ENCODE measurements at places on chromosomes 3 and 15.

GRCh38 chr15:101436526-101436925 lies 53.0 kb downstream of the PCSK6 start:
- DNase-seq = no peak

- no peak for DNase-seq
Measured at GRCh38 chr15:51155891-51156290, 61.2 kb upstream of the TNFAIP8L3 start.

GRCh38 chr15:85639752-85640381 lies 154.9 kb downstream of the KLHL25 start:
- no peak for DNase-seq

GRCh38 chr3:101828691-101829436 lies 20.4 kb upstream of the NFKBIZ start:
- DNase-seq = peak; percentile 39

DNA sequence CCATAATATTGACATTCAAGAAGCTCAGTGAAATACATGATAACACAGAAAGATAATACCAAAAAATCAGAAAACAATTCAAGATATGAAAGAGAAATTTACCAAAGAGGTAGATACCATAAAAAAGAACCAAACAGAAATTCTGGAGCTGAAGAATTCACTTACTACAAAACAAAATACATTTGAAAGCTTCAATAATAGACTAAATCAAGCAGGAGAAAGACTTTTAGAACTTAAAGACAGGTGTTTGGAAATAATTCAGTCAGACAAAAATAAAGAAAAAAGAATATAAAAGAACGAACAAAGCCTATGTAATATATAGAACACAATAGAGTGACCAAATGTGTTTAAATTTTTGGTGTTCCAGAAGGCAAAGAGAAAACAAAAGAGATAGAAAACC lies 158.7 kb downstream of the MOBP start:
- DNase-seq = no peak

- no peak for DNase-seq
Measured at GRCh38 chr15:41032079-41032328, 78.7 kb downstream of the CHAC1 start.

GRCh38 chr15:69806287-69806915 lies 291.3 kb downstream of the TLE3 start:
- DNase-seq = no peak

GRCh38 chr3:147414390-147415138 lies 5.4 kb downstream of the ZIC1 start:
- no peak for DNase-seq

DNA sequence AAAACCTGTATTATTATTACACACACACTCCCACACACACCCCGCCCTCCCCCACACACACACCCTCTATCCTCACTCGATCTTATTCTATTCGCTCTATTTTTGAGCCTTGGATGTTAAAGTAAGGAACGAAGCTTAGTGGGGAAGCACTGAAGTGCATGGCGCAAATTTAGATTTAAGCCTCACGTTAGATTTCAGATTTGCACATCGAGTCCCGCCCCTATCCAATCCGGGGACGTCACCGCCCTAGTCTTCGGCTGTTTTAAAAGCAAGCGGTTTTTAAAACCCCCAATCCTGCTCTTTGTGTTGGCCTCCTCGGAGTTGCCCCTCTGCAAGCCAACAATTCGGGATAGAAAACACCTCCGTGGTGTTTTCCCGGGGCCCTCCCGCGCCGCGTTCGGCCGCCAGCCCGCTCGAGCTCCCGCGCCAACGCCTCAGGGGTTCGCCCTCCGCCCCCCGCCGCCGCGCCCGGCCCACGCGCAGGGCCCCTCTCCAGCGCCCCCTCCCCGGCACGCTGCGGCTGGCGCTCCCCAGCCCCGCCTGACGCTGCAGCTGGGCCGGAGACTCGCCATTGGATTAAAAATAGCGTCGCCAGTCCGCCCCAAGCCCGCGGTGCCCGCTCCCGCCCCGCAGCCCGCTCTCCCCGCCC lies at the start of gene USP13:
Gene USP13 (plus strand): TSS at position 594 of the 649 bp plus-strand sequence. CDS start 186 bp downstream, outside the sequence.
- DNase-seq = peak; percentile 31

- DNase-seq = no peak
Measured at GRCh38 chr3:141147657-141148056, 84.0 kb upstream of the PXYLP1 start.

- no peak for DNase-seq
Measured at GRCh38 chr3:177448987-177449359, 251.7 kb upstream of the TBL1XR1 start.

DNA sequence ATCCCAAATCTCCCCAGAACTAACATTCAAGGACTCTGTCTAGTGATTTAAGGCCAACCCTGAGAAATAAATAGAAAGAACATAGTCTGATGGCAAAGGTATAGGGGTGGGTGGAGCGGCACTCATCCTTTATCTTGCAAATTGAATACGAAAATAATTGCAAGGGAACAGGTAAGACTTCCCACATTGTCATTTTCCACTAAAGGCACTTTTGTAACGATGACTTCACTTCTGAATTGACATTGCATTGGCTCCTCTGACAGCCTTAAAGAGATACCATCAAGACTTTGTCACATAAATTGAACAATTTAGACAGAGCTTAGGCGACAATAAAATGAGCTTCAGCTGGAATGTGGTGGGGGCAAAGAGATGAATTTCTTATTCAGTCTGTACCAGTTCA lies 75.3 kb upstream of the PLCL2 start:
- no peak for DNase-seq

DNA sequence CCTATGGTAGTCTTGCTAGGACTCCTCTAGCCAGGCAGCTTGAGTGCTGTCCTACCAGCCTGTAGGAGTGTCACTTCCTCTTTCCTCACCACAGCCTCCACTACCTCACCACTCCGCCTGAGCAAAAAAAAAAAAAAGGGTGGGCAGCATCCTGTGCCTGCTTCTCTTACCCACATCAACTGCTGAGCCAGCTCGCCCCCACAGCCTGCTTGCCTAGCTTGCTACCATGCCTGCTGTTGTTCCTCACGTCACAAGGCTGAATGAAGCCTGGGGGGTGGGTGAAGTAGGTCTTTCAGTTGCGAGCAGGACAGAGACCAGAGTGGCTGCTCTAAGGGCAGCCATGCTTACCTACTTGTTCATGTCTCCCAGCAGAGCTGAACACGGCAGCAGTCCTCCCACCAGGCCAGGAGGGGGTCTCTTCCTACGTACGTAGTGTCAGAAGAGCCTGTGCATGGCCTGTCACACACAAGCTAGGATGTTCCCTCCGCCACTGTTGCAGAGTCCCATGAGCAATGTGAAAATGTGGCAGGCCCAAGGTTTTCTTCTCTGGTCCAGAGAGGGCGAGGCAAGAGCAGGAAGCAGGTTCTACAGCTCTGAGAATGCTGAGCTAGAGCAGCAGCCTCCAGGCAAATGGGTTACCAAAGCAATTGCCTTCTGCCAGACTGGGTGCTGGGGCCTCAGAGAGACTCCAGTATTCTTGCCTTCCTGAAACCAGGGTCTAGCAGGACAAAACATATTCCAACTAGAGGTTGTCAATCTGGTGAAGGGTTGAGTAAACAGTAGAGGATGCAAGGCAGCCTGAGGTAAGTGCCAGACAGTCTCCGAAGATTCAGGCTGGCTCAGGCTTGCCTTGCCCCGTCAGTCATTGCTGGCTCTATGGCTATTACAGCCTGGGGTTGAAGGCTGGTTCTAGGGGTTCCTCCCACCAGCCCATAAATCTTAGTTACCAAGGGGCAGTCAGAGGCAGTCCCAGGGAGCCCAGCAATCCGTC lies 8.1 kb downstream of the PPM1M start:
- DNase-seq = peak; percentile 69

GRCh38 chr3:96083610-96084009 lies 730.8 kb upstream of the EPHA6 start:
- DNase-seq = no peak

GRCh38 chr3:160398820-160399124 lies 253 bp downstream of the IFT80 start:
- DNase-seq = no peak

DNA sequence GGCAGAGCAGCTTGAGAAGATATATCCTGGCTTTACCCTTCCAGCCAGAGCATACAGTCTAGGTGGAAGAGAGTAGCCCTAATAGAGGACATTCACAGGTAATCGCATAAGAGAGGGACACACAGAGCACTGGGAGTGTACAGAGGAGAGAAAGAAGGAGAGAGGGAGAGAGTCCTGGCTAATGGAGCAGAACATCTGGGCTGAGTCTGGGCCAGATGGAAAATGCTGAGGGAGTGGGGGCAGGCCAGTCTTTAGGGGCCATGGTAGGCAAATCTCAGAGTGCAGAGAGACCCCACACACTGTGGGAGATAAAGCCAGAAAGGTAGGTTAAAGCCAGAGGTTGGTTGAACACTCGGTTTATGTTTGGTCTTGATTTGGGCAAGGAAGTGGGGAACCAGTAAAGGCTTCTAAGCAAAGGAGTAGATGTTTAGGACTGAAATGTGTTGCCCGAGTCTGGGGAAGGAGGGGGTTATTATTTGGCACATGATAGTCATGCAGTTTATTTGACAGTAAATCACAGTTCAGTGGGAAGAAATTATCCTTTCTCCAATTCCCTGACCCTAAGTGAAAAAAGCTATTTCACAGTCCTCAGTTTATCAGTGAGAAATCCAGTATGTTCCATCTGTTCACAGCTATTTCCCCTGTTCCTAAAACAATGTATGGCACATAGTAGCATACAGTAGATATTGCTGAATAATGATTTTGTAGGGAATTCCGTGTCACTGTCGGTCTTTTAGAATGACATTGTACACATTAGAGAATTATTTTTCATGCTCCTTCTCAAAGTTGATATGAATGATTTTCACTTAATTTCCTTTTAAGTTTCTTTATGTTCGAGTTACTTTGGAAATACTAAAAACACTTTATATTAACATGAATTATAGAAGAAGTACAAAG lies 45.7 kb downstream of the PDHB start:
- DNase-seq = no peak

DNA sequence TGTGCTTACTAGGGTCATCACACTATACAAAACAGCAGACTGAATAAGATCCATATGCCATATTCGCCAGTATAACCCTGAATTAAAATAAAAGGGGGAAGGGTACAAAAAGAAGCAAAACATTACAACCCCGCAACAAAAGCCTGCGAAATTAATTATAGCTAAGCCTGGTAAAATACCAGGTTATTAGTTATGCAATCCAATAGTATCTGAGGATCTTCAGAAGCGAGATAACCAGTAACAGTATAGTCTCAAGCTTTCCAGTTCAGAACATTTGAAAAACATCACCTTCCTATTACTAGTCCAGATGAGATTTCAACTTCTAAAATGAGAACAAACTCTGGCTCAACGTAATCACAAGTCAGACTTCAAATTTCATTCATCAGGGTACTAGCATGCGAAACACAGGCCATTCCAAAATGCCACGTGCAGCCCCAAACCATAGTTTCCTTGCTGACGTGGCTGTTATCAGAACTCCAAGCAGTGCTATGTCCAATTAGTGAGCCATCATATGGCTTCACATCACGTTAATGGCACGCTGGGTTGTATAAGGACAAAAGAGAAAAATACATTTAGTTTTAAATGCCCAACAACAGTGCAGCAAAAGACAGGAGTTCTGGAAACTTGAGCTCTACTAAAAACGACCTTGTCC lies 1.1 kb downstream of the SSR3 start:
- DNase-seq = no peak

DNA sequence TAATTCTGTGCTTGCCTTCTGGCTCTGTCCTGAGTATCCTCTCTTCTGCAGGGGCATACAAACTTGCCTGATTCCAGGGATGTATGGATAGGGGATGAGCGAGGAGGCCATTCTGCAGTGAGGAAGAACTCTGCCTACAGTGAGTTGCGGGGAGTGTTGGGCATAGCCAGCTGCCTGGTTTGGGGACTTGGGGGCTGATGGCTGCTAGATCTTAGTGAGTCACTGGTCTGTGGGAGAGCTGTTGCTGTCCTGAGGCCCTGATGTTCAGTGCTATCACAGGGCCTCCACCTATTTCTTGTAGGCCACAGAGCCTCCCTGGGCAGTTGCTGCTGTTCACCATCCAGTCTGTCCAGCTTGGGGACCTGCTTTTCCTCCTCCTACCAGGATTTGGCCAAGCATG lies 20.3 kb downstream of the CDAN1 start:
- DNase-seq = no peak

DNA sequence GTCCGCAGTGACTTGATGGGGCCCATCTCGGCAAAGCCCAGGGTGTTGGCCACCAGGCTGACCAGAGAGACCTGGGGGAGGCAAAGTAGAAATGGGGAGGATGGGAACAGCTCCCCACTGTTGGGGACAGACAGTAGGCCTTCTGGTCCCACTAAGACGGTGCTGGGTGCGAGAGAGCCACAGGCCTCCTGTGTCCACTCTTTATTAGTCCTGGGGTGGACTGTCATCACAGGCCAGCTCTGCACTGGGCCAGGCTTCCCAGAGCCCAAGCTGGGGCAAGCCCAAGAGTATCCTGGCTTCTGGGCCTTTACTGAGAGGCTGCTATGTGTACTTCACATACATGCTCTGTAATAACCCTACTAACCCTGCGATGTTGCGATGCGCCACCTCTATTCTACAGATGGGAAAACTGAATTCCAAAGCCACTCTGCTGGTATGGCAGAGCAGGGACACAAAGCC lies 66.4 kb downstream of the EXOG start:
- no peak for DNase-seq

- DNase-seq = no peak
Measured at GRCh38 chr15:81126892-81127291, 7.2 kb upstream of the CFAP161 start.

DNA sequence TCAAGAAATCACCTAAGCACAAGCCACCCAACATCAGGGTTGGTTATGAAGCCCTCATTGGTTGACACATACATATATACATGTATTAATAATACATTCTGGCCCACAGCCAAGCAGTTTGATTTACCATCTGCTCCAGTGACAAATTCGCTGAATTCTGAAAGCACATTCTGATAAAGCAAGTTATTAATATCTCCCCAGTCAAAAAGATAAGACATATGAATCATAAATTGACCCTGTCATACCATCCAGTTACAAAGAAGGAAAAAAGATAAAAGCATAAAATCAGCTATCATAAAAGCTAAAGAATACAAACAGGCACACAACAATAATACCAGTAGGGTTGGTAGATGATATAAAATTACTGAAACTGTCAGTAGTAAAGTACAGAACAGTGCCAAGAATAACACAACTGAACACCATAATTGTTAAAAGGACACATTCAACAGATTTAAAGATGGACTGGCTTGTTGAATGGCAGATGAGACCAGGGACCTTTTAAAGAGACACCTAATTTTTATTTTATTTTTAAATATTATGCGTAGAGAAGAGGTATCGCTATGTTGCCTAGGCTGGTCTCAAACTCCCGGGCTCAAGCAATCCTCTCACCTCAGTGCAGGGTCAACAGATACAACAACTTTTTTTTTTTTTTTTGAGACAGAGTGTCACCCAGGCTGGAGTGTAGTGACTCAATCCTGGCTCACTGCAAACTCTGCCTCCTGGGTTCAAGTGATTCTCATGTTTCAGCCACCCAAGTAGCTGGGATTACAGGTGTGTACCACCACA lies 7.7 kb downstream of the SNX4 start:
- peak; percentile 40 for DNase-seq

GRCh38 chr3:129025108-129025507 lies 24.0 kb downstream of the EFCC1 start:
- no peak for DNase-seq

DNA sequence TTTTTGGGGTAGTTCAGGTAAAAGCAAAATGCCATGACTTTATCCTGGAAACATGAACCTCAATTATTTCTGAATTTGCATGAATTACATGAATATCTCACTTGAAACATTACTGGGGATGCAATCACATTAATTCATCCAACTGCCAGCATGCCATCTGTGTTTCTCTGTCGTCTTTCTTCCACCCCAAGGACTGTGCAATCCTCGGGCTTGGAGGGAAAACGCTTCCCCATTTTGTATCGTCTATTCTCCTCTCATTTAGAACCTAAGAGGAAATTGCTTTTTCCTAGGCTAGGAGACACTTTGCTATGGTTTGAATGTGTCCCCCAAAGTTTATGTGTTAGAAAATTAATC lies 109.4 kb downstream of the SQOR start:
- no peak for DNase-seq

All from stimulated activated CD4-positive, alpha-beta T cell treated with anti-CD3 and anti-CD28 coated beads, Interleukin-2, amount 100 ng/mL, for 48 hours (primary cell).